A549 treated with CpdA at 1 μM for 4 hours (cell line): ENCODE measurements at places on chromosomes 12 and 14. TPM values are rescaled to one million over a fixed set of nuclear protein-coding genes. Genes with fewer than 3 reads are reported as not detected.

The CNIH1 gene
- 230 to 336 TPM (median 263 TPM) in 5 replicates for total RNA-seq

The SSPN gene
- 0.33 to 0.84 TPM (median 0.58 TPM) in 5 replicates for total RNA-seq

The DIO2 gene
- 9.2 to 14.0 TPM (median 10.1 TPM) in 5 replicates for total RNA-seq

The OTX2 gene
- not detected in 5 replicates for total RNA-seq

The CD4 gene
- not detected in 5 replicates for total RNA-seq

The P2RX7 gene
- not detected in 5 replicates for total RNA-seq

The PDE3A gene
- total RNA-seq: 2.2 to 4.2 TPM (median 4.1 TPM) in 5 replicates

The CLEC4A gene
- total RNA-seq: 0.10 TPM in 1 of 5 replicates, not detected in the others

The DGLUCY gene
- 14.2 to 18.3 TPM (median 15.7 TPM) in 5 replicates for total RNA-seq

The HSPB8 gene
- 13.1 to 21.0 TPM (median 15.4 TPM) in 5 replicates for total RNA-seq

The ASCL1 gene
- 0.05 to 0.08 TPM in 2 of 5 replicates, not detected in the others for total RNA-seq

The JKAMP gene
- total RNA-seq: 77.6 to 97.8 TPM (median 79.2 TPM) in 5 replicates

The ASB2 gene
- total RNA-seq: 1.5 to 3.5 TPM (median 1.9 TPM) in 5 replicates

The BICDL1 gene
- 2.5 to 4.7 TPM (median 3.7 TPM) in 5 replicates for total RNA-seq

The GPR84 gene
- 0.03 to 0.09 TPM (median 0.09 TPM) in 3 of 5 replicates, not detected in the others for total RNA-seq

The PRPH gene
- 0.77 to 1.6 TPM (median 1.1 TPM) in 5 replicates for total RNA-seq

The NTF3 gene
- not detected in 5 replicates for total RNA-seq

The SMOC1 gene
- total RNA-seq: 15.6 to 24.6 TPM (median 21.7 TPM) in 5 replicates

The STAC3 gene
- 0.20 to 0.64 TPM (median 0.53 TPM) in 5 replicates for total RNA-seq

The PLA2G1B gene
- not detected in 5 replicates for total RNA-seq

The PHC1 gene
- 8.9 to 14.6 TPM (median 11.5 TPM) in 5 replicates for total RNA-seq

The MANSC4 gene
- total RNA-seq: 0.07 to 0.13 TPM in 2 of 5 replicates, not detected in the others

The RNASE4 gene
- 5.4 to 9.5 TPM (median 7.2 TPM) in 5 replicates for total RNA-seq

The AGAP2 gene
- total RNA-seq: 0.13 to 0.20 TPM (median 0.16 TPM) in 5 replicates

The CCDC77 gene
- total RNA-seq: 12.5 to 17.7 TPM (median 16.0 TPM) in 5 replicates

The TMCC3 gene
- total RNA-seq: 0.99 to 1.3 TPM (median 1.1 TPM) in 5 replicates

The TGM1 gene
- 0.48 to 1.2 TPM (median 1.2 TPM) in 5 replicates for total RNA-seq

The AICDA gene
- 0.08 to 0.20 TPM (median 0.15 TPM) in 5 replicates for total RNA-seq

The CISTR gene
- not detected in 5 replicates for total RNA-seq

The NPAS3 gene
- not detected in 5 replicates for total RNA-seq

The AKAP6 gene
- total RNA-seq: 0.43 to 0.91 TPM (median 0.73 TPM) in 5 replicates

The SYCP3 gene
- total RNA-seq: 0.10 to 0.35 TPM (median 0.18 TPM) in 3 of 5 replicates, not detected in the others

The FAM181A gene
- total RNA-seq: not detected in 5 replicates

The PRKD1 gene
- total RNA-seq: 2.2 to 2.8 TPM (median 2.4 TPM) in 5 replicates

The SERPINA10 gene
- 0.08 TPM in 1 of 5 replicates, not detected in the others for total RNA-seq

The ASIC1 gene
- total RNA-seq: 4.8 to 7.1 TPM (median 5.9 TPM) in 5 replicates

The PZP gene
- not detected in 5 replicates for total RNA-seq

The PIANP gene
- 0.43 to 1.0 TPM (median 0.87 TPM) in 5 replicates for total RNA-seq

The PRH2 gene
- 0.24 to 0.34 TPM (median 0.31 TPM) in 3 of 5 replicates, not detected in the others for total RNA-seq

The OR4E2 gene
- not detected in 5 replicates for total RNA-seq

The LPAR5 gene
- total RNA-seq: 0.34 to 0.59 TPM (median 0.54 TPM) in 5 replicates

The NAV3 gene
- 15.2 to 26.4 TPM (median 17.9 TPM) in 5 replicates for total RNA-seq

The NKX2-1 gene
- total RNA-seq: 0.03 to 0.06 TPM in 2 of 5 replicates, not detected in the others

The EPYC gene
- not detected in 5 replicates for total RNA-seq

The MNAT1 gene
- 38.1 to 56.9 TPM (median 41.9 TPM) in 5 replicates for total RNA-seq

The SLC38A4 gene
- total RNA-seq: not detected in 5 replicates

The CELA1 gene
- not detected in 5 replicates for total RNA-seq

The RHNO1 gene
- 43.2 to 49.8 TPM (median 46.7 TPM) in 5 replicates for total RNA-seq

The IL23A gene
- total RNA-seq: 0.29 to 1.2 TPM (median 0.56 TPM) in 5 replicates

The CD27 gene
- total RNA-seq: not detected in 5 replicates

The VDR gene
- total RNA-seq: 2.9 to 4.1 TPM (median 3.2 TPM) in 5 replicates

The ACSS3 gene
- 0.01 TPM in 1 of 5 replicates, not detected in the others for total RNA-seq
